Activated naive CD8-positive, alpha-beta T cell treated with anti-CD3 and anti-CD28 coated beads for 36 hours (primary cell): ENCODE measurements at places on chromosomes 7 and 10. TPM values are rescaled to one million over a fixed set of nuclear protein-coding genes. Genes with fewer than 3 reads are reported as not detected.

- peaks cover 1% of the 10 kb centered on the region for H3K36me3 ChIP-seq
- H3K27ac ChIP-seq: no peak overlapping the region
- peaks cover 30% of the 10 kb centered on the region for H3K27me3 ChIP-seq
- H3K4me3 ChIP-seq: no peak overlapping the region
- no peaks in the 10 kb centered on the region for H3K4me1 ChIP-seq
Measured at GRCh38 chr7:26688936-26689506, 175.4 kb downstream of the SKAP2 start.

GRCh38 chr7:130379921-130380860, at the start of gene CPA1:
CPA1 (plus strand) TSS chr7:130380494; CDS start chr7:130380521, 27 bp downstream.
- no peaks in the 10 kb centered on the region for H3K4me1 ChIP-seq
- H3K27ac ChIP-seq: no peak within 1 kb of the TSS
- no peaks in the 10 kb centered on the region for H3K27me3 ChIP-seq
- H3K4me3 ChIP-seq: no peak within 1 kb of the TSS

TAS2R41 gene
- not detected for total RNA-seq

GRCh38 chr7:129948338-129948737, 4.4 kb downstream of the UBE2H start:
- H3K4me1 ChIP-seq: peaks cover 28% of the 10 kb centered on the region
- DNase-seq: no peak
- H3K27me3 ChIP-seq: no peaks in the 10 kb centered on the region
- peaks cover 18% of the 10 kb centered on the region for H3K36me3 ChIP-seq
- no peak overlapping the region for H3K4me3 ChIP-seq
- no peak overlapping the region for H3K27ac ChIP-seq

GRCh38 chr10:113961182-113962031, 82.3 kb upstream of the ADRB1 start:
- peak; percentile 57 for DNase-seq
- H3K4me3 ChIP-seq: no peak overlapping the region
- H3K27ac ChIP-seq: no peak overlapping the region
- peaks cover 16% of the 10 kb centered on the region for H3K27me3 ChIP-seq

STRIP2 gene
- 7.9 TPM for total RNA-seq

GRCh38 chr7:924541-925231, 29.8 kb downstream of the ADAP1 start:
- H3K27me3 ChIP-seq: no peaks in the 10 kb centered on the region
- H3K4me3 ChIP-seq: peak overlapping the region; percentile 77
- peak; percentile 88 for DNase-seq
- peak overlapping the region; percentile 97 for H3K27ac ChIP-seq

WIPF3 gene
- not detected for total RNA-seq

GRCh38 chr7:27966219-27966780, 214.3 kb downstream of the JAZF1 start:
- no peak for DNase-seq
- H3K36me3 ChIP-seq: peaks cover 3% of the 10 kb centered on the region
- no peak overlapping the region for H3K27ac ChIP-seq
- H3K4me3 ChIP-seq: no peak overlapping the region

PAX4 gene
- total RNA-seq: not detected

RBM17 gene
- 337 TPM for total RNA-seq

GRCh38 chr10:132962623-132963429, 20.5 kb upstream of the CFAP46 start:
- H3K27me3 ChIP-seq: peaks cover 14% of the 10 kb centered on the region
- peak overlapping the region; percentile 88 for H3K4me3 ChIP-seq
- no peak for DNase-seq
- H3K27ac ChIP-seq: peak overlapping the region; percentile 90

SFXN4 gene
- total RNA-seq: 63.4 TPM

- no peak overlapping the region for H3K27ac ChIP-seq
- no peak overlapping the region for H3K4me3 ChIP-seq
- no peaks in the 10 kb centered on the region for H3K4me1 ChIP-seq
- peaks cover 51% of the 10 kb centered on the region for H3K27me3 ChIP-seq
- no peak for DNase-seq
Measured at GRCh38 chr10:101114646-101115045, 16.5 kb upstream of the TLX1 start.

DNA sequence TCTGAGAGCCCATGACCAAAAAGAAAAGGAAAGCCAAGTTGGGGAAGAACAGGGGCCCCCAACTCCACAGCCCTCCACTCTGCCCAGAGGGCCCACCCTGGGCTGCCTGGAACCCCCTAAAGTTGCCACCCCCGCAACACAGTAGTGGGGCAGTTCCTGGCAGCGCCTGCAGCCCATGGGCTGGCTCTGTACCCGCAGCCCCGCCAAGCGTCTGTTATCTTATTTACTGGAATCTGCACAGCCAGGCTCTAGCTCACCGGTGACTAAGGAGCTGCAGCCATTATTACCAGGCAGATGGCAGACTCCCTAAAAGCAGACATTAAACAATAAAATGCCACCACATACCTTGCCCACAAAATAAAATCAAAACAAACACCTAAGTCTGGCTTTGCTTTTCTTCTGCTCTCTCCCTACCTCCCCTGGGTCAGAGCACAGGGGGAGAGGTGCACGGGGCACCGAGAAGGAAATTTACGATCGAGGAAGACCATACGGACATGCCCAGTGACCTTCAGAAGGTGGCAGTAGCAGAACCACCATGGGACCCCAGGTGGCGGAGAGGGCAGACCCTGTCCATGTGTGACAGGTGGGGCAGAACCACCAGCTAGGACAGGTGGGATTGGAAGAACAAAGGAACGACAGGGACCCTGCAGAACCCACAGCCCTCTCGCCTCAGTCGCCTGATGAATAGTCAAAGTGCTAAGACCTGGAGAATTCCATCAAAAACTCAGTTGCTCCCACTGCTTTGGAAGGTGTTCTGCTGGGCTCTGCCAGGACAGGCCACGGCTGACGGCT, 66.3 kb downstream of the PRKAG2 start:
- no peak overlapping the region for H3K27ac ChIP-seq
- no peak for DNase-seq
- no peaks in the 10 kb centered on the region for H3K27me3 ChIP-seq
- no peak overlapping the region for H3K4me3 ChIP-seq
- no peaks in the 10 kb centered on the region for H3K36me3 ChIP-seq

DNA sequence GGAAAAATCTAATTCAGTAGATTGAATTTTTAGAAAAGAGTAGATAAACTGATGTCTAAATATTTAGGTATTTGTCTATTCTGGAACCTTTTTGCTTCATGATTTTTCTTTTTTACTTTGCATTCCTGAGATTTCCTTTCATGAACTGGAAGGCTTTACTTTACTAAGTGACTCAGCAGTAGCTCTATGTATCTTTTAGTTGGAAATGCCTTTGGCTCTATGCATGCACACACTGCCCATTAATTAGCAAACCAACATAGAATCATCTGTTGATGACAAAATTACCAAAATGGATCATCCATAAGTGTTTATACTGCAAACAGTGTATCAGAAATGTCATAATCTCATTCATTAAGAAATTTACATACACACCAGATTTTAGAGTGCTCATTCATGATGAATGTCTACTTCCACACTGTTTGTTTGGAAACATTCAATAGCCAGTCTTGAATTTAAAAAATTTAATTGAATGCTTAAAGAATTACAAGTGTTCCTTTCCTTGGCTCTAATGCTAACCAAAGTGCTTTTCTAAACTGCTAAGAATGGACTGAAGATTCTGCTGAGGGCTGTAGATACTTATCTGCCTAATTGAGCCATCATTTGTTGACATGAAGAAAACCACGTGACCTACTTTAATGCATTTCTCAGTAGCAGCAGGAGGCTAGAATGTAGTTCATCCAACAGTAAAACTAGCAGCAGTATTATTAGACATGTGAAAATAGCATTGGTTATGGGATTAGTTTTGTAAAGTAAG, 282.0 kb downstream of the ADK start:
- H3K27ac ChIP-seq: no peak overlapping the region
- peaks cover 4% of the 10 kb centered on the region for H3K4me1 ChIP-seq
- H3K4me3 ChIP-seq: no peak overlapping the region
- peaks cover 38% of the 10 kb centered on the region for H3K36me3 ChIP-seq

DNA sequence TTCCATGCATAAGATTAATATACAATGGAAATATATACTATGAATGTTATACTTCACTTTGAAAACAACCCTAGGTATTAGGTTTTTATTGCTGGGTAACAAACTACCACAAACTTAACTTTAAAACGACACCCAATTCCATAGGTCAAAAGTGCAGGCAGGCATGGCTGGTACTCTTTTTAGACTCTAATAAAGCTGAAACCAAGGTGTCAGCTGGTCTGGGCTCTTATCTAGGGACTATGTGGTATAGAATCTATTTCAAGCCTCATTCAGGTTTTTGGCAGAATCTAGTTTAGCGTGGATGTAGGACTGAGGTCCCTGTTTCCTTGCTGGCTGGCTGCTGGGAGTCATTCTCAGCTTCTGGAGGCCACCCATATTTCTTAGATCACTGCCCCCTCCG, 65.0 kb upstream of the TMEM168 start:
- DNase-seq: no peak
- peaks cover 23% of the 10 kb centered on the region for H3K36me3 ChIP-seq
- no peak overlapping the region for H3K27ac ChIP-seq
- H3K4me1 ChIP-seq: no peaks in the 10 kb centered on the region
- H3K4me3 ChIP-seq: no peak overlapping the region

DNA sequence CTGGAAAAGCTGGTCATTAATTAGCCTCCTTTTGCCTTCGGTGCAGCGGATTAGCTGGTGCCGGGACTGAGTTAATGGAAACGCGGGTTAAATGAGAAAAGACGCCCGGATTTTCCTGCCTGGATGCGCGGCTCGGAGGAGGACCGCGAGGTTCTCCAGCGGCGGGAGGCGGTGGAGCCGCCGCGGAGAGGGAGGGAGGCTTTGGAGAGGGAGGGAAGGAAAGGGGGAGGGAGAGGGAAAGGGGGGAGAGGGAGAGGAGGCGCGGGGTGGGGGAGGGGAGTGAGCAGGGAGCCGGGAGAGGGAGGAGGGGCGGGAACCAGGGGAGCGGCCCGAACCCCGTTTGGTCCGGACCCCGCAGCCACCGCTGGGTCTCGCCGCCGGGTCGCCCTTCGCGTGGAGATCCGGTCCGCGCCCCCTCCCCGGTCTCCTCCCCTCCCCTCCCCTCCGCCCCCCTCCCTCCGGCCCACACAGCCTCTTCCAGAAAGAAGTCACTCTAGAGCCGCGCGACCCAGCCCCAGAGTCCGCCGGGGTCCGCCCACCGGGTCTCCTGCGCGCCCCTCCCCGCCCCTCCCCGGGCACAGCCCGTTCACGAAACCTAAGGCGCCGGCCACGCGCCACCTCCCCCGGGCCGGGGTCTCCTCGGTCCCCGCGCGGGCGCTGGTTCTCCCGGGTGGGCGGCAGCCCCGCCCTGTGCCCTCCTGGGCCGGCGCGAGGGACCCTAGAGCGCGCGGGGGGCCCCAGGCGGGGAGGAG, 347.5 kb downstream of the DNAJB6 start:
- no peak overlapping the region for H3K4me3 ChIP-seq
- peaks cover 12% of the 10 kb centered on the region for H3K4me1 ChIP-seq
- DNase-seq: no peak
- no peak overlapping the region for H3K27ac ChIP-seq
- peaks cover 84% of the 10 kb centered on the region for H3K27me3 ChIP-seq

PTTG1IP2 gene
- total RNA-seq: not detected

DNA sequence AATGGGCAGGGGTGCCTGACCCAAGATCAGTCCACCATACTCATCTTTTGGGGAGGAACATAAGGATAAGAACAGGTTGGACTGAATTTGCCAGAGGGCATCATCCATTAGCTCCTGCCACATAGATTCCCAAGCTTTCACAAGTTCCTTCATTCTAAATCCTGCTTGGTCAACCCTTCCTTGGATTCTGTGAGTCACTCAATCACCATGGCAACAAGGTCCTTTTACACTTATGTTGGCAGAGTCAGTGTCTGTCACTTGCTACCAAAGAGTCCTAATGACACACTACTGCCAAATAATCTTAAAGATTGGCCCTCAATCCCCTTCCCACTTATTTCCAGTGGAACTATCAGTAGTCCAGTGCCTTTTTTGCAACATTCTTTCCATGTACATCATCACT, 5.0 kb upstream of the LGI1 start:
- H3K4me3 ChIP-seq: no peak overlapping the region
- H3K27ac ChIP-seq: no peak overlapping the region
- DNase-seq: no peak
- no peaks in the 10 kb centered on the region for H3K36me3 ChIP-seq
- H3K4me1 ChIP-seq: peaks cover 10% of the 10 kb centered on the region

DNA sequence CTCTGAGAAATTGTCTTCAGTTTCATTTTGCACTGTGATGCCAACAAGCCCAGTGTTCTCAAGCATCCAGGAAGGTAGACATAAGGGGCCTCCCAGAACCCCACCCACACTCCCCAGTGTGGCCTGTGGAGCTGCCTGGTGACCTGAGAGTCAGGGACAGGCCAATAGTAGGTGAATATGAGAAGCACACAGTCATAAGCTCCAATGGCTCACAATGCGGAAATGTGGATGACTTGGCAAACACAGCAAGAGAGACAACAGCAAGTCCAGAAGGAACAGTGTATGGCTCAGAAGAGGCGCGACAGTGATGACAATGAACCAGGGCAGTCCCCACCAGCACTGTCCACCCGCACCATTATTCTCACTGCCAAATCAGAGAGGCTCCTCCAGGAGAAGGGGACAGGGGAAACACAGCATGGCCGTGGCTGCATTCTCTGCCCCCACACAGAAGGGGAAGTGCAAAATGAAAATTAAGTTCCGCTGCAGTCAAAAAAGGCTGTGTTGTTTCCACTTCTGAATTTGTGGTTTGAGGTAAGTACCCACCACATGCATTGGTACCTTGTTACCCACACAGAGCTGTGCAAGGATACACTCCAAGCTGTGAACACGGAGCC, 419.8 kb downstream of the GRID1 start:
- DNase-seq: no peak
- H3K4me1 ChIP-seq: peaks cover 3% of the 10 kb centered on the region
- H3K36me3 ChIP-seq: no peaks in the 10 kb centered on the region
- H3K27ac ChIP-seq: no peak overlapping the region

GRCh38 chr10:133397938-133398337, 4.0 kb downstream of the MTG1 start:
- peaks cover 33% of the 10 kb centered on the region for H3K4me1 ChIP-seq
- H3K27me3 ChIP-seq: no peaks in the 10 kb centered on the region
- H3K4me3 ChIP-seq: no peak overlapping the region
- peaks cover 38% of the 10 kb centered on the region for H3K36me3 ChIP-seq
- DNase-seq: no peak
- H3K27ac ChIP-seq: no peak overlapping the region

GRCh38 chr7:152865461-152865860, 105.9 kb downstream of the ACTR3B start:
- no peaks in the 10 kb centered on the region for H3K27me3 ChIP-seq
- no peak overlapping the region for H3K27ac ChIP-seq
- no peak overlapping the region for H3K4me3 ChIP-seq
- H3K4me1 ChIP-seq: peaks cover 3% of the 10 kb centered on the region

DNA sequence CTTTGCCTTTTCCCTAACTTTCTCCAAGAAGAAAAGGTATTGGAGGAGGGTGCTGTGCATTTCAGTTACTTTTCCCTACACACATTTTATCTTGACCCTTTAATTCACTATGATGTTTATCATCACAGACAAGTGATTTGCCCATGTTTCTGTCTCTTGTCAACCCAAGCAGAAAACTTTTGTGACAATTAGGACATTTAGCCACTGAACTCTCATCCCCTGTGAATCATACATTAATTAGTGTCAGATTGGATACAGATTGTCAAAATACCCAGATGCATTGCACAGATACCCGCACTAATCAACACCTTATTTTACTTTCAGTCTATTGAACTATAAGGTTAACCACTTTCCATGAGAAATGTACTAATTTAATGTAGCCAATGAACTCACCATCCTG, 912.9 kb downstream of the SORCS1 start:
- no peaks in the 10 kb centered on the region for H3K36me3 ChIP-seq
- H3K27me3 ChIP-seq: no peaks in the 10 kb centered on the region
- H3K27ac ChIP-seq: no peak overlapping the region

- no peaks in the 10 kb centered on the region for H3K4me1 ChIP-seq
- H3K27ac ChIP-seq: no peak overlapping the region
- DNase-seq: no peak
Measured at GRCh38 chr10:36880898-36881297, 244.5 kb upstream of the ANKRD30A start.
